Endothelial cell (in vitro differentiated cells): ENCODE measurements at places on chromosomes 3 and 15.
A peak's percentile ranks its signal among the peaks of the same experiment; 100 is the strongest.

DNA sequence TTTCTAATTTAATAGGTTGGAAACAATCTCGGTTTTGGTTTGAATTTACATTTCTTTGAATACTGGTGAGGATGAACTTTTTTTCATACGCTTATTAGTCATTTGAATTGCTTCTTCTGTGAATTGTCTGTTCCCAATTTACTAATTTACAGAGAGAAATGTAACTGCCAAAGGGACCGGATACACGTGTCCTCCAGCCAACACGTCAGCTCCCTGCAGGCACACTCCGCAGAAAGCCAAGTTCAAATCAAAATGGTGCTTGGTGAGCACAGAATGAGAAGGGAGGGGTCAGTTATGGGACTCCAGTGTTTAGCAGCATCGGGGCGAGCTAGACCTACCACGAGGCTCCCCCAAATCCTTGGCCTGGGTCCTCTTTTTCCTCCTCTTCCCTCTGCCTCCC, 10.8 kb upstream of the TSEN2 start:
- H3K4me3 ChIP-seq: no peak overlapping the region
- no peaks in the 10 kb centered on the region for H3K36me3 ChIP-seq
- H3K27ac ChIP-seq: no peak overlapping the region
- no peak for DNase-seq

DNA sequence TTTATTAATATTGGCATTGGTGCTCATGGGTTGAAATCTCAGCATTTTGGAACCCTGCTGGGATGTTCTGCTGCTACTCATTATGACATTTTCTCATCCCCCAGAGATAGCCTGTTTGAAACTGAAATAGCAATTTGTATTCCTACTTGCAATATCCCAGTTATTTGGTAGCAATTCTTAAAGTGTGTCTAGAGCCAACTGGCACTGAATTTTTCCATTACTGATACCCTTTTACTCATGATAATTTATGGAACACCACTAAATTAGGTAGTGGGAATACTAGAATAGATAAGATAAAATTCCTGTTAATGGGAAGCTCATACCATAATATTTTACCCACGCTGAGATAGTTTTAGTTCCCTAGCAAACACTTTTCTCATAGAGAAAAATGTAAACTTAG, 309.3 kb downstream of the SV2B start:
- no peaks in the 10 kb centered on the region for H3K27me3 ChIP-seq
- H3K27ac ChIP-seq: no peak overlapping the region
- H3K4me3 ChIP-seq: no peak overlapping the region
- no peak for DNase-seq
- no peaks in the 10 kb centered on the region for H3K4me1 ChIP-seq

DNA sequence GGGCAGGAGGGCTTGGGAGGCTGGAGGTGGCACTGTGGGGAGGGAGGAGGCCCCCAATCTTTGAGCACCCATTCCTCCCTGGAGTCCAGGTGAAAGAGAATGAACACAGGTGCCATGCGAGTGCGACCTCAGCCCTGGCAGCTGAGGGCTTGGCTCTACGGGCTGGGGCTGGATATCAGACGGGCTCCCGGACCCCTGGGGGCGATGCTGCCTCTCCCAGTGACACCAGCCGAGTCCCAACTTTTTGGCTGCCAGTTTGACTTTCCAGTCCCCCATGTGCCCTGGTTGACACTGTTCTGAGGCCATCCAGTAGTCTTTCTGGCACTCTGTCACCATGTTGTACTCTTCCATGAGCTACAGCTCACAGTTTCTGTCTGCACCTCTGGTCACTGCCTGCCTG, 1.2 kb downstream of the VILL start:
- H3K4me3 ChIP-seq: no peak overlapping the region
- peaks cover 34% of the 10 kb centered on the region for H3K4me1 ChIP-seq
- peaks cover 16% of the 10 kb centered on the region for H3K27me3 ChIP-seq
- DNase-seq: no peak

DNA sequence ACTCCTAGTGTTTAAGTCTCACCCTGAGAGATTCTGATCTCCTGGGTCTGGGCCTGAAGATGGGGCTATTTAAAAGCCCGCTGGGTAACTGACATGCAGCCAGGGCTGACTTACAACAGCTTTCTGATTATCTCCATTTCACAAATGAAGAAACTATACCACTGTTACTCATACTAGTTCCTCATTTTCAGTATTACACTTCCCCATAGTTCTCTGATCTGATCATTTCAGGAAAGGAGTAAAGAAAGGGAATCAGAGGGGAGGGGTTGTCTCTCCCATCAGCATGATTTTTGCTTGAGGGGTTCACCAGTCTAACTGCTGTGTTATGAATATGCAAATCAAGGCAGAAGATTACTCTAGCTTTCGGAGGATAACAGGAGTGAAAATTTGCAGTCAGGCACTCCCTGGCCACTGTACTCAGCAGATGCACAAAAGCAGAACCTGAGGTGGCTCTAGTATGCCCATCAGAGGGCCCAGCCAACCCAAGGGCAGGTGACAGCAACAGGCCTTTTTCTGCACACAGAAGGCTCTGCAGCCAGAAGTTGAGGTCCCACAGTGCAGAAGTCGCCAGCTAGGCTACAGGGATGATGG, 59.4 kb downstream of the DAPK2 start:
- peak overlapping the region; percentile 49 for H3K27ac ChIP-seq
- H3K27me3 ChIP-seq: peaks cover 3% of the 10 kb centered on the region
- peaks cover 37% of the 10 kb centered on the region for H3K4me1 ChIP-seq
- no peaks in the 10 kb centered on the region for H3K36me3 ChIP-seq
- DNase-seq: no peak
- no peak overlapping the region for H3K4me3 ChIP-seq

- H3K4me3 ChIP-seq: no peak overlapping the region
- no peaks in the 10 kb centered on the region for H3K36me3 ChIP-seq
- H3K4me1 ChIP-seq: peaks cover 3% of the 10 kb centered on the region
- no peak for DNase-seq
These were observed 70.6 kb upstream of the SLC6A11 start for GRCh38 chr3:10745392-10745791.
